Effector CD4-positive, alpha-beta T cell (primary cell): ENCODE measurements at places on chromosomes 2 and 18.

DNA sequence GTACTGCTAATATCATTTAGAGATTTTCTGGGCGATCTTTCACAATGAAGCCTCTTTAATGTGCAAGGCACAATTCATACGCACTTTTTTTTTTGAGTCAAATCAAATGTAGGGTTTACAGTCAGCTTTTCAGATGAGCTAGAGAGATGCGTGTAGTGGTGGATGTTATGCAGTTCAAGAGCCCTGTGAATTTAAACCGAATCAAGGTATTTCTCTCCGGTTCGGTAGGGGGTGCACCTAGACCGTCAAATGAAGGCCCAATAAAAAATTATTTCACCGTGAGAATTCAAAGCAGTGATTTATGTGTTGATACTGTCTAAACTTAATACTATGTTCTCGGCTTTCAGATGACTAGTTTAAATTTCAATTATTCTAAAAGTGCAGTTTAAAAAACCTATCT, 1.1 kb downstream of the PTH2R start:
- no peak for DNase-seq

DNA sequence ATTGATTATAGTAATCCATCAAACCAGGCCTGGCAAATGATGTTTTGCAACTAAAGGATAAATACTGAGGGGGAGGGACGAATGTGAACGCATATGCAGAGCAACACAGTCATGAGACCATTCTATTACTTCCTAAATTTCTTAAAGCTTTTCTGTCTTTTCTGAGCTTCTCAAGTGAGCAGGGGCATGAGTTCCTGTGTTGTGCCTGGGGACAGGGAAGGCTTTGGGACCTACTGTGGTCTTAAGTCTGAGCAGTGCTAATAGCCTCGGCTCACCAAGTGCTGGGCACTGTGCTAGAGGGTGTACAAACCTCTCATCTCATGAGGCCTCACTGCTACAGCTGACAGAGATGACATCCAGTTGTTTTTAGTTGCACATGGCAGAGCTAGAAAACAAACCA, 182.4 kb downstream of the NEDD4L start:
- no peak for DNase-seq

DNA sequence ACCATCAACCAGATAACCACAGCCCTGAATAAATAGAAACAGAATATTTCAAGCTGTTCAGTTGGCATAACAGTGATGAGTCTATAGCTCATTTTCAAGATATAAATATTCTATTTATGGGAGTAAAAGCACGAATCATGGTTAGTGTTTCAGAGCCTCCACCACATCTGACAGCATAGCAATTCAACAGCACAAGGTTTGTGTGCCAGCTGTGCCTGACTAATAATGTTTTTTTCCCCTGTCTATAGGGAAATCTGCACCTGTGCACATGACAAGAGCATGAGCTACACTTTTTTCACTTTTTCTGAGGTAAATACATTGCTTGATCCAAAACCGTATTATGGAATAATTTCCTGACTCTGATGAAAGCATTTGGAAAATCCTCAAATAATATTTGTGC, 251.3 kb downstream of the RPIA start:
- DNase-seq, result no peak

- no peak for DNase-seq
Measured at GRCh38 chr2:205403244-205403825, 279.0 kb upstream of the NRP2 start.

DNA sequence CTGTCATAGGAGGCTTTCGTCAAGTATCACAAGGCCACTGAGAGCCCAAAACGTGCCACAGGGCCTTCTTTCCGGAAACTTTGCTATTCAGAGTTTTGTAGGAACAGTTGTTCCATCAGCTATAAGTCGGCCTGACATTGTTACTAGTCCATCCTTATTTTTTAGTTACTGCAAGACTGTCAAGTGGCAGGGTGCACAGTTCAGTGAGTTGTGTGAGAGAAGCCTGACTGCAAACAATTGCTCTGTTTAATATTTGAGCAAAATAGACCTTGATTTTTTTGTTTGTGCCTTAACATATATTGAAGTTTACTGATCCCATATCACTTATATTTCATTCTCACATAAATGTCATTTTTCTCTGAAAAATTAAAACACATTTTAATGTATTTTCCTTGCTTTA, 110.1 kb downstream of the GALNT1 start:
- no peak for DNase-seq

- DNase-seq, result no peak
Measured at GRCh38 chr18:27213123-27213717, 28.1 kb upstream of the CHST9 start.

- DNase-seq, result no peak
Measured at GRCh38 chr18:76450452-76451395, 44.3 kb downstream of the ZNF516 start.

DNA sequence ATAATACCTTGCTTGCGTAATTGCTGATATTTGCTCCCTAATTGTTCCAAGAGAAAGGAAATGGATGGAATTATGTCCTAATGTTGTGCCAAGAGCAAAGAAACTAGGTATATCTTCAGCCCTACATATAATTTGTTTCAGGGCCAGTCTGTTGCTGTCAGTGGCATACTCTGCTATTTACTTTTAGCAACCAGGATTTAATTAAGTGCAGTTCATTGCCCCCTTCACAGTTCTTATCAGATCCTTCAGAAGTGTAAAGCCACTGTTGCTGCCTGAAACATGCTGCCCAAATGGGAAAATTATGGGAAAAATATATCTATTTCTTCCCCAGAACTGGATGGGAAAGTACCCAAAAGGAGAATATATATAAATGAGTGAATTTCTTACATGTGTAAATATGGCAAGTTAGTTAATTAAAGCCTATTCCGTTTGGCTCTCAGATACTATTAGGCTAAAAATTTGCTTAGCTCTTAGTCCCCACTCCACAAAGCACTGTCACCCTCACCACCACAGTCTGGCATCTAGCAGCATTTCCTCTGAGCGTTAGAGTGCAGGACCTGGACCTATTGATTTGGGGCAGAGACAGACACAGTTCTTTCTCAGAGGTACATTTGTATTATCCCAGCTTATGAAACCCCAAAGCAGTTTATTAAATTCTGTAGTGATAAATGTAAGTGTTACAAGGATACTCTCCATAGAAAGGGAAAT, 72.8 kb upstream of the DTNA start:
- DNase-seq, result no peak

DNA sequence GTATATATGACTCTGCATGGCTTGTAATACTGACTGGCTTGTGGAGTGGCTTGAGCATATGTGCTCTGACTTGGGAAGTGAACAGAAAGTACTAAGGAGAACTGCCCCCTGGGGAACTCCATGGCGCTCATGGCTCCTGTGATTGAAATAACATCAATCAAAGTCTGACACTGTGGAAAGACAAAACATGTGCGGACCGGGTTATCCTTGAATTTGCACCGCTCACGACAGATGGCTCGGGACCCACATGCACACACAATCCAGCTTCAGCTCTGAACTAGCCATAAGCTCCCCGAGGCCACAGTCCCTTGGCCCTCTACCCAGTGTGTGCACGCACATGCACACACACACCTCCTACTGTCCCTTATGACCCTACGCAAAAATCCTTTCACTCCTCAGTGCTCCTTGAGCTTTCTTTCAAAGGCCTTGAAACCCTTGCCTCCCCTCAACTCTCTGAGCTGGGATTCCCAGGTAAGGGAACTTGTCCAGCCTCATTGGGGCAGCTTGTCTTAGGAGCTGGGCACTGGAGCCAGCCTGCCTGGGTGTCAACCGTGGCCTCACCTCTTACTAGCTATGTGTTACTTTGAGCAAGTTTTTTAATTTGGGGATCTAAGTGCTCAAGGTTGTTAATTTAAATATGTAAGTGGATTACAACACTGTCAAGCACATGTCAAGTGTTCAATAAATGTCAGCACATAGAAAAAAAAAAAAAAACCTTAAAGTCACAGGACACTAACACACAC, 43.6 kb downstream of the MRPS5 start:
- no peak for DNase-seq

DNA sequence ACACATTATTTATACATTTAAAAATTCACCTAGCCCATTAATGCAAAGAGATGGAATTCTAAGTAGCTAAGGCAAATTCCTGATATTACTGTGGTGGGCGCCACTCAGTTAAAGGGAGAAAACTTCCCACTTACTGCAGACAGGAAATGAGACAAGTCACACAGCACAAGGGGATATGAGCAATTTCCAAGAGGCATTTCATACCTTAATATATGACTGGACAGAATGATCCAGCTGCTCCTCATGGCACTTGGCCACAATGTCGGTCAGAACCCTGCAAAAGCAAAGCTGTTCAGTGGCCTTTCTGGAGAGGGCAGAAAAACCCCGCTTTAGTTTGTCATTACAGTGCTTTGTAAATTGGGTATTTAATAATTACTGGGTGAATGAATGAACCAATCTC, 121.4 kb upstream of the CCDC195 start:
- DNase-seq, result no peak

DNA sequence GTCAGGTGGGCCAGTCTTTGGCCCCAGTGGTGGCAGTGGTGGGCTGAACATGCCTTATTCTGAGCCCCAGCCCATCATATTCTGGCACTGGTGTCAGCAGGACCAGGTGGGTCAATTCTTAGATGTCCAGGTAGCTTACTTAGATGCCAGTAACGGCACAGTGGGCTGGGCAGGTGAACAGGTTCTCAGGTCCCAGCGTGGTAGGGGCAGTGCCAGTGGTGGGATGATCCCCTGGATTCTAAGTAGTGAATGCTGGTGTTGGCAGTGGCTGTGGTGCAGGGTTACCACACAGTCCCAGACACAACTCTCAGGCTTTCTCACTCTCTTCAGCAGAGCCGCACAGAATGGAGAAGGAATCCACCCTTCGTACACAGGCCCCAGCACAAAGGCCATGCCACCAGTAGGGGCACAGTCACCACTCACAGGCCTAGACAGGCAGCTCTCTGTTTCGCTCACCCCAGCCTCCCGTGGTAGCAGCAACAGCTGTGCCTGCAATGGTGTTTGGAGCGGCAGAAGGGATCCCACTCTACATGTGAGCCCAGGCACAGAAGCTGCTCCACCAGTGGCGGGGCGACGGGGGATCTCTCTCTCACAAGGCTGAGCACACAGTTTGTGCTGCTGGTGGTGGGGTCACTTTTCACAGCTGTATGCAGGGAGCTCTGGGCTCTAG, 97.3 kb downstream of the ANKRD12 start:
- no peak for DNase-seq

DNA sequence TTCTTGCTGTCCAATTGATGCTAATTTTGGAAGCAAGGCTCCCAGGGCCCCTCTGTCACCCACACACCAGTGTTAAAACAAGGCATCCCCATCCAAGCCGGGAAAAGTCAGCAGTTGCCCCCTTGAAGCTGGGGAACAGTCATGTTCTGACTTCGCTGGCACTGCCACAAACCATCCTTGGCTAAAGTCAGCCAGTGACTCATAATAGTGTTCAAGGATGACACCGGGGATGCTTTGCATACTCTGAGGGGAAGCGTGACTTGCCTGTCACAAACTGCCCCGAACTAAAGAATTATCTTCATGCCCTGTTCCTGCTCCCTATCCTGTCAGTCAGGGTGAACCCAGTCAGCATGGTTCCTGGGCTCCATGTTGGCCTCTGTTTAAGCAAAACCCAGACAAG, 37.0 kb downstream of the TGFA start:
- no peak for DNase-seq

GRCh38 chr2:43542285-43542933, 53.4 kb downstream of the THADA start:
- DNase-seq, result no peak

GRCh38 chr2:37569986-37570679, 101.3 kb downstream of the CDC42EP3 start:
- DNase-seq, result no peak

DNA sequence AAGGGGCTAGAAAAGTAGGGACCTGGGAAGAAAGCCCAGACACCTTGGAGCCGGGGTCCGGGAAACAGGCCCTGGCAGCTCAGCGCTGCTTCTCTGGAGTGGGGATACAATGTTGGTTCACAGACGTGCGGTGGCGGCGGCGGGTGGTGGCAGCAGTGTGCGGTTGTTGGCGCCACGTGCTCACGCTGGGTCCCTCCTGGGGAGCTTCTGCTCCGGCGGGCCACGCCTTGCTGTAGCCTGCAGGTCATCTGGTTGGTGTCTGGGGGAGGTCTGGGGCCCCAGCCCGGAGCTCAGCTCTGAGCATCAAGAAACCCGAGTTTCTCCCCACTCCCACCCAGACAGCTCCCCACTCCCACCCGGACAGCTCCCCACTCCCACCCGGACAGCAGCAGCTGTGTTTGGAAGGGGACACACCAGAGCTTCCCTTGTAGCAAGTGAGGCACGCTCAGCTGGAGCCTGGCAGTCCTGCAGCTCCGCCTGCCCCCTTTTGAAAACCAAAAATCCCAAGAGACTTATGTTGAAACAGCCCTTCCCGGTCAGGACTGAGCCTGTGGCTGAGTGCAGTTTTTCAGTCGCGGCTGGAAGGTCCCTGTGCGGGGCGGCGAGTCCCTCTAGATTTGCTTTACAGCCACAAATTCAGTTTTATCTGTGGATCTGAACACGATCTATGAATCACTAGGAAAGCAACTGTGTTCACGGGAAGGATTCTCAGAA, 46.9 kb downstream of the NFATC1 start:
- DNase-seq, result no peak
